Activated T-cell treated with anti-CD3 and anti-CD28 coated beads for 4 hours (primary cell): ENCODE measurements at places on chromosomes 1 and 21.
A peak's percentile ranks its signal among the peaks of the same experiment; 100 is the strongest.

- no peak for DNase-seq
These were observed at the start of gene ASCL5 for GRCh38 chr1:201126832-201127754. ASCL5 (minus strand) TSS chr1:201127184; CDS start chr1:201115372, 11,812 bp downstream.

GRCh38 chr1:41493117-41493536 lies 8.6 kb upstream of the EDN2 start:
- no peak for DNase-seq

GRCh38 chr1:161266202-161266601 lies 7.7 kb downstream of the PCP4L1 start:
- DNase-seq: no peak

- DNase-seq: no peak
These were observed 6.9 kb downstream of the PTPRF start for GRCh38 chr1:43537423-43538142.

DNA sequence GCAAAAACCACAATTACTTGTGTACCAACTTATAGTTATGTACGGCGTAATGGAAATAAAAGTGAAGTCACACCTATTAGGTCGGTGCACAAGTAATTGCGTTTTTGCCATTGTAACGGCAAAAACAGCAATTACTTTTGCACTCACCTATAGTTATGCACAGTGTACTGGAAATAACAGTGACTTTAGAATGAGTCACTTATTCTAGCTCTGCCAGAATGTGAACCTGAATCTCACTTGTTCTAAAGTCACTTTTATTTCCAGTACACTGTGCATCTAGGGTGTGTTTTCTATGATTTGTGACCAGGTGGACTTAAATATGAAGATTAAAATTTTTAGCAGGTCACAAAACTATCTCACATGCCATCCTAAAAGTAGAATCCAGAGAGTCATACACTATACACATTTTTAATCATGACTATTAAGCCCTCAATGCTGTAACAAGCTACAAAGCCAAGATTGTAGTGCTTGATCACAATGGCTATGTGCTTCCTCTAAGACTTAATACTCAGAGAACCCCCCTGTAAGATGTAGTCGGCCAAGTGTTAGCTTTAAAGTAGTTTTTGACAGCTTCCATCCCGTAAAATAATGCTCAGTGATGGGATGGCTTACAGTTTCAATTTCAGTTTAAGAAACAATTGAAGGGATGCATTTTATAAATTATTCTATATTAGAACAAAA lies 218.8 kb downstream of the NEGR1 start:
- no peak for DNase-seq

DNA sequence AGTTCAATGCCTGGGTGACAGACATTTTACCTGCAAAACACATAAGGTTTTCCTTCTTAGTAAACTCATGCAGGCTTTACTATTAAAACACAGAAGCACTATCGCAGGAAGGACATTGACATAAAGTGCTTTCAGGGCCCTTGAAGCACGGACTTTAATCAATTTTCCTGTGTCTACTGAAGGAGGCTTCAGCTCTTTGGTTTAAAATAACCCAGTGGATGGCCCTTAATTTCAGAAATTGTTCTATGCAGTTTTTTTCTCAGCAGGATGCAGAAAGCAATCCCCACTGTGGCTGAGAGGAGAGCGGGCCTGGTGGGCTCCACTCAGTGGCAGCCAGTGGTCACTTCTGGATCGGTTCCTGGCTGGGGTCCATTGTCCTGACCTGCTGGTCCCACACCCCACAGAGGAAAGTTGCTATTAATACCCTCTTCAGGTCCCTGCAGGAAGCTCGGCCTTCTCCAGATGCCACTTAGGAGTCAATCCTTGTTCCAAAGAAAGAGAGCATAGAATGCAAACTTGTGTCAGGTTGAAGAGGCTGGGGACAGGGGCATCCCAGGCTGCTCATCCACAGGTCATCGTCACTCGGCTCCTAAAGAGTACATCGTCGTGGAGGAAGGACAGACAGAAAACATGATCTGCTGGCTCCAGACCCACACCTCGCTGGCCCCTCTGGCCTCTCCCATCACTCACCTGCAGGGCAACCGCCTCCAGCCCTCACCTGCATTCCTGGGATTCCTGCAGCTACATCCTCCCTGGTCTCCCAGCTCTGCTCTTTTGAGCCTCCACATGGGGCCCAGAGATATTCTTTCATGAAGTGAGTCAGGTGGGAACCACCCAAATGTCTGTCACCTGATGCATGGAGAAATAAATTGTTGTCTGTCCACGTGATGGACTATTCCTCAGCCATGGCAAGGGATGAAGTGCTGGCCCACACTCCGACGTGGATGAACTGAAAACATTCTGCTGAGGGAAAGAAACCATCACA lies 153.1 kb downstream of the PSMG1 start:
- DNase-seq: no peak

GRCh38 chr1:45730075-45730779 lies 20.2 kb downstream of the IPP start:
- DNase-seq: no peak

GRCh38 chr1:183365676-183366075 lies 52.5 kb downstream of the NMNAT2 start:
- no peak for DNase-seq

GRCh38 chr1:115181231-115181630 lies 91.9 kb upstream of the TSPAN2 start:
- DNase-seq: no peak

DNA sequence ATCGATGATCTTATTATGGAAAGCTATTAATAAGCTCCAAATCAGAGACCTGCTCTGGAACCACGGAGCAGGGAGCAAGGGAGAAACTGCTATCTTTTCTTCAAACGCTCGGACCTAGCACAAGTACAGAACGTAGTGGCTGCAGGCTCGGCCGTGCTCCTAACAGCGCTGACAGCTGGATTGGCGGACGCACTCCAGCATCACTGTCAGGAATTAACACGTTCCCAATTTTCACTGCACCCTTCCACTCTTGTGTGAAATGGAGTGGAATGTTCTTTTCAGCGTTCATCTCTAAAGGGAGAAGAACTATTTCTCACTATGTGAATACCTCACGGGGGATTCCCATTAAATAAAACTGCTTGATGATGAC lies 106.9 kb downstream of the ZNF281 start:
- DNase-seq: no peak

GRCh38 chr1:1550591-1551432 lies 10.4 kb upstream of the TMEM240 start:
- DNase-seq: no peak

GRCh38 chr1:55632058-55632457 lies 416.9 kb upstream of the USP24 start:
- no peak for DNase-seq

DNA sequence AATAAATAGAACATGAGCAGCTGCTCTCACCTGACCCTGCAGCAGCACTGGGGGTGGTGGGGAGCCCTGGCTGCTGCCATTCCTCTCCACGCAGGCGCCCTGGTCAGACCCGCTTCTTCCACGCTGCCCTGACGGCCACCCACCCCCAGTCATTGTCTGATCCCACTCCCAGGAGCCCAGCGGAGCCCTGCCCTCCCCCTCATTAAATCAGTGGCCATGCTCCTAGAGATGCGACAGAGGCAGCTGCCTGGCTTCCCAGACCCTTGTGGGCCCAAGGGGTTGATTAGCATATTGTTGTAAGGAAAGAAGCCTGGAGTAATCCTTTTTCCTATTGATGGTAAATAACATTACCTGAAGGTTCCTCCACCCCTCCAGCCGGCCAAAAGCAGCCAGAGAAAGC lies 301.5 kb downstream of the RRAGC start:
- DNase-seq: no peak

GRCh38 chr1:27603309-27603680 lies 649 bp downstream of the AHDC1 start:
- no peak for DNase-seq

DNA sequence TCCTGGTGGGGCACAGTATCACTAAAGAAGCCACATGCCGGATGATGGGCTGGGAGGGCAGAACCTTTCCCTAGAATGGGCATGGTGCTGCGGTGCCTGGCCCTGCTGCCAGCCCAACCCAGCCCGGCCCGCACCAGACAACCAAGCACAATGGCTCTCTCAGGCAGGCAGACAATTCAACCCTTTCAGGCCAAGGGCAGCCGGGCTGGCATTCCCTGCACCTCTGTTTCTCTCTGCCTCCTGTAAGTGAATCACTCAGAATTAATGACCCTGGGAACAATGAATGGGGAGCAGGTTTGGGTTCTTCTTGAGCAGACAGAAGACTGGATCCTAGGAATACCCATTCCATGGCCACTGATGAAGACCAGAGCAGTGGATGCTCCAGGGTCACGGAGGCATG lies 41.0 kb upstream of the IFFO2 start:
- no peak for DNase-seq

DNA sequence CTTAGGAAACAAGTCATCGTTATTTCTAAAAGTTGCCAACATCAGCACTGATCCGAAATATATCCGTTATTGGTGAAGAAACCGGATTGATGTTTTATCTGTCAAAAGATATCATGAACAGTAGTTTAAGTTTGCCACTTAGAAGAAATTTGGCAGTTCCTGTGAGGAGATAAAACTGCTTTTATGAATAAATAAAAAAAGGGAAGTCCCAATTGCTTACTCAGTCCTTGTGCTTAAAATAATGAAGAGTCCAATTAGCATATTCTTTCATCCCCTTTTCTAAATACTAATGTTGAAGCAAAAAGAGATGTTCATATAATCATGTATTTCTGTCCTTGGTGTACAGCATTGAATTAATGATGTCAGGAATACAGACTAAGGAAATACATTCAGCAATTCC lies 164.6 kb downstream of the NCAM2 start:
- DNase-seq: no peak

DNA sequence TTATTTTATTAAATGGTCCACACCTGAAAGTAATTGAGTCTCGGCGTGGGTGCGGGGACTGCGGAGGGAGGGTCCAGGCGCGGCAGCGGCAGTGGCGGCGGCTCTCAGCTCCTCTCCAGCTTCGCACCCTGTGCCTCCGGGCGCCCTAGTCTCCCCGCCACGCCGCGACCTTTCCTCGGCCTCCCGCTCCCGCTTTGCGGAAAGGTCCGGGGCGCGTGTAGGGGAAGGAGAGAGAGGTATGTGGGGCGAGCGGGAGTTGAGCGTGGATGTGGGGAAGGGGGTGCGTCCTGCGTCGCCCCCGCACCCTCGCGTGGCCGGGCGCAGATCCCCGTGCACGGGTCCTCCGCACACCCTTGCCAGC lies 13.4 kb upstream of the ALX3 start:
- DNase-seq: no peak

- DNase-seq: no peak
These were observed 90.7 kb upstream of the DUSP10 start for GRCh38 chr1:221832617-221833016.

DNA sequence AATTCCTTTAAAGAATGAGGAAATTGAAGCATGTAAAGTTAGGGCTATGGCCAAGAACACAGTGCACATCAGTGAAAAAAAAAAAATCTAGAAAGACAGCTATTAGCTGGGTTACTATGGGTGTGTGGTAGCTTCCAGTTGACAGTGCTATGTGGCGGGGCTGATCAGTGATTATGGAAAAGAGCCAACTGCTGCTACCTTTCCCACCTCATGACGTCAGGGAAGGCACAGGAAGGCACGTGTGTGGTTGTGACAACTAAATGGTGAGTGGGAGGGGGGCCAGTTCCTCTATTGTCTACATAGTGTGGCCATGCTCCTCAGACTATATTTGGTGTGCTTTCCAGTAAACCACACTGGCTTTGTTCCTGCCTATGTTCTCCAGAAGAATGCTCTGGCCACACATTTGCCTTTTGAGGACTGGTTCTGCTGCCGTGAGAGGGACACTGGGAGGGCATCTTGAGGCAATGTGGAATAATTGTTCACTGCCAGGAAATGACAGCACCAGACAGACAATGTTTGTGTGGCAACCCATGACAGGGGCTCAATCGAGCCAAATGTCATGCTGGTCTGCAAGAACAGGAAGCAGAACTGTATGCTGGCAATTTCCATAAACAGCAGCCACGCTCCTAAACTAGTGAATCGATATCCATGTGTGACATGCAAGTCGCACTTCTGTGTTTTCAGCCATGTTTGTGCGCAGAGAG lies 3.0 kb upstream of the SDE2 start:
- peak; percentile 31 for DNase-seq

DNA sequence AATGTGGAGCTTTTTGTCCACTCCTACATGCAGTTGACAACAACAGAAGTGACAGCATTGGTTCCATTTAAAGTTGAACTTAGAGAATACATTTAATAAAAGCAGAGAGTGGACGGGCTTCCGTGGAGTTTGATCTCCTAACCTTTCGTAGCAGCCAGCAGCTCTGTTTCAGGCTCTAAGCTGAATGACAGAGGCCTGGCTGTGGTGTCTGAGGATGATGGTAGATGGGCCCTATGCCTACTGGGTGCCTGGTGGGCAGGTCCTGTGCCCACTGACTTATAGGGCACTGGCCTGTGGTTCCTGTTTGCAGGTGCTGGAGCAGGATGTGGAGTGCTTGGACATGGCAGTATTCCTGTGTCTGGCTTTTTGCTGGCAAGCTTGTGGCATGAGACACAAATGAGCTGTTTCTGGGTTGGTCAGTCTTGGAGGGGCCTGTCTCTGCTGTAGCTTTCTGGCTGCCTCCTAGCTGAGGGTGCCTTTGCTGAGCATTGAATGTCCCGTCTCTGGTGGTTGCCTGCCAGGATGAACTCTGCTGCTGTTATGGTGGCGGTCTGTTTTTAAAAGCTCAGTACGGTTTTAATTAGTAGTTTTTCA lies 54.6 kb downstream of the PRDM2 start:
- no peak for DNase-seq

GRCh38 chr1:171426645-171427044 lies 58.7 kb upstream of the PRRC2C start:
- no peak for DNase-seq

GRCh38 chr1:157154940-157155514 lies 16.8 kb upstream of the ETV3 start:
- no peak for DNase-seq

DNA sequence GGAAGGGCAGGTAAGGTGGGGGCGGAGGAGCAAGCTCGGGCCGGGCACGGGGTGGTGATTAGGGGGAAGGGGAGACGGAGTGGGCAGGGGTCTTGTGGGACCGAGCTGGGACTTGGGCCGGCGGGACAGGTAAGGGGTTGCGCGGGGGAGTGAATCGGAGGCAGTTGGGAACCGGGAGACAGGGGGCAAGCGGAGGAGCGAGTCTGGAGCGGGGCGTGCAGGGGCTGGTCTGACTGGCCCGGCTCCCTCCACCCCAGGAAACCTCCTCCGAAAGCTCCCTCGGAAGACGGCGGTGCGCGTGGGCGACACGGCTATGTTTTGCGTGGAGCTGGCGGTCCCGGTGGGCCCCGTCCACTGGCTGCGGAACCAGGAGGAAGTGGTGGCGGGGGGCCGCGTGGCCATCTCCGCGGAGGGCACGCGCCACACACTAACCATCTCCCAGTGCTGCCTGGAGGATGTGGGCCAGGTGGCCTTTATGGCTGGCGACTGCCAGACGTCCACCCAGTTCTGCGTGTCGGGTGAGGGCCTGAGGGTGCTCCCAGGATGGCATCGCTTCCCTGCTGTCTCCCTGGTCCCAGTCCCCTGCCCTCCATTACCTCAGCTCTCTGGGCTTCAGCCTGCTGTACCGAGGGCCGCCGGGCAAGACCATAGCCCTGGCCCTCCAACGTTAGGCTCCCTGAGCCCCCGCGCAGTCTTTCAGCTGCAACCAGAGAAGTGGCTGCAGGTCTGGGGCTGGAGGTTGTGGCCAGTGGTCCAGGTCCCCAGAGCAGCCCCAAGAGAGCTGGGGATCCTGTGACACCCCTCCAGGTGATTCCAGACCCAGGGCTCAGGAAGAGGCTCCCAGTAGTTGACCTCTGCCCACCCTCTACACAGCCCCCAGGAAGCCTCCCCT lies 6.3 kb downstream of the OBSCN start:
- no peak for DNase-seq

- no peak for DNase-seq
These were observed 42.0 kb downstream of the GNG12 start for GRCh38 chr1:67791261-67791660.
